ENCODE measurements at places on chromosomes 11 and 22.

DNA sequence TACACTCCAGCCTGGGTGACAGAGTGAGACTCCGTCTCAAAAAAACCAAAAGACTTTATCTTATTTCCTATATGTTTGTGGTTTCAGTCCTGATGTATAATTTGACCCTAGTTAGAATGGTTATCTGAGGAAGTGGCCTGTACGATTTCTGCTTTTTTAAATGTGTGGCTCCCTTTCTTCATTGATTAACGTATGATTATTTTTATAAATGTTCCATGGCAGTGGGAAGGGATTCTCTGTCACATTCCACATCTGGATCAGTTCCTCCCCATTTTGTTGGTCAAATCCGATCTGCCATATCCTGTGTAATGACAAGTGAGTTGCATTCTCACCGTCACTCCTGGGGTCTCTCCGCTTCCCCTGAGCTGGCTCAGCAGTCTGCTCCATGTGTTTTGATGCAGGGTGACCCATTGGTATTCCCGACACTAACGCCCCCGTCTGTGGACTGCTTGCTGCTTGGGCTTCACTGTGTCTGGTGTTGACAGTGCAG is 20.3 kb downstream of the NEAT1 start:
- peak; percentile 39 for DNase-seq

DNA sequence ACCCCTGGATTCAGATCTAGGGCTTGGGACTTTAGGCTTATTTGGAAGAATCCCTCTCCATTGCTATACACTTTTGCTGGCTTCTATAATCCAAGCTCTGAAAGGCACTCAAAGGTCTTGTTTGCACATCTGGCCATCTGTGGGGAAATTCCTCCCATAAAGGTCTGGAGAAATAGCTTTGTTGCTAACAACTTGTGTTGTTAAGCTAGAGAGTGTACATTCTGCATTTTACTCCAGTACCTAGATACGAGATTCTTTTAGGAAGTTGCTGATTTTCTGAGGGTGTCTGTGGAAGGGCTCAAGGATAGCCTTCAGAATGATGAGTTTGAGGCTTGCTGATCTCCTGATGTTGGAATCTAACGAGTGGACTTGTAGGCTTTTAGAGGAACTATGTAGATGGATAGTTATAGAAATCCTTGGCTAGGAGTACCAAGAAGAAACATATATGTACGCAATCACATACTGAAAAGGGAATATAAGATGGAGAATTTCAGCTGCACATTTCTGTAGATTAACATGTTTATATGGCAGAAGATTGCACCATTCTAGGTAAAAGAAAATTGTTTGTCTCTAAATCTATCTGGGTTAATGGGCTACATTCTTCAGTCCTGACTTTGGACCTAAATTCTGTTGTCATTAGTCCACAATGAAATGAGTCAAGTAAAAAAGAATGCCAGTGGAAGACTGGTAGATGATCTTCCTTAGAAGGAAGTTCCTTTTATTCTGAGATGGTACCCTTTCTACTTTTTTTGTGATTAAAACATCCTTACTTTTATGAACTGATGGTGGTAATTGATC is 51.0 kb downstream of the UBASH3B start:
- peak; percentile 47 for DNase-seq

DNA sequence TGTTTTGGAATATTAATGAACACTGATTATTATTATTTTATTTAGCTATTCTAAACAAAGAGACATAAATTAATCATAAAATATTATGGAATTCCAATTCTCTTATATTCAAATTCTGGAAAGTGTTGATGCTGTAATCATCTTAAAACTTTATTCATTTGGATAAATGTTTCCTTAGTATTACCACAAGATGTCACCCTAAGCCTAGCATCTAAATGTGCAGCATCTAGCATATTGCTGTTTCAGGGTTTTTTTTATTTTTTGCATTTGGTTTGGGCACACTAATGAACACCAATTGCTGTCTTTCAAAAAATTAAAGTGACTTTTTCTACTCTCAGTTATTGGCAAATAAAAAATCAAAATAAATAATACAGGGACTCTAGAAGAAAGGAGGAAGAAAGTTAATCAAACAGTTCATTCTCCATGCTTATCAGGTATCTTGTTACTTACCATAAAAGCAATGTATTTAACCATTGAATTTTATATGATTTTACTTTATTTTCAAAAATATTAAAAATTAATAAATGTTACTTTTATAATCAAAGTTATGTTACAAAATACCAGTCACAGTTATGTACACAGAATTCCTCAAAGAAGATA is 31.8 kb downstream of the DLG2 start:
- DNase-seq: peak; percentile 53

GRCh38 chr11:19244621-19245020 is 3.9 kb upstream of the E2F8 start:
- peak; percentile 97 for DNase-seq

- no peak for DNase-seq
These were observed 89.5 kb upstream of the B3GAT1 start for GRCh38 chr11:134501406-134502152.

GRCh38 chr11:69985641-69986439 is 92.3 kb upstream of the ANO1 start:
- DNase-seq: no peak

GRCh38 chr11:119650251-119650650 is 78.7 kb downstream of the NECTIN1 start:
- peak; percentile 63 for DNase-seq

GRCh38 chr11:70026726-70027125 is 51.4 kb upstream of the ANO1 start:
- DNase-seq: no peak

DNA sequence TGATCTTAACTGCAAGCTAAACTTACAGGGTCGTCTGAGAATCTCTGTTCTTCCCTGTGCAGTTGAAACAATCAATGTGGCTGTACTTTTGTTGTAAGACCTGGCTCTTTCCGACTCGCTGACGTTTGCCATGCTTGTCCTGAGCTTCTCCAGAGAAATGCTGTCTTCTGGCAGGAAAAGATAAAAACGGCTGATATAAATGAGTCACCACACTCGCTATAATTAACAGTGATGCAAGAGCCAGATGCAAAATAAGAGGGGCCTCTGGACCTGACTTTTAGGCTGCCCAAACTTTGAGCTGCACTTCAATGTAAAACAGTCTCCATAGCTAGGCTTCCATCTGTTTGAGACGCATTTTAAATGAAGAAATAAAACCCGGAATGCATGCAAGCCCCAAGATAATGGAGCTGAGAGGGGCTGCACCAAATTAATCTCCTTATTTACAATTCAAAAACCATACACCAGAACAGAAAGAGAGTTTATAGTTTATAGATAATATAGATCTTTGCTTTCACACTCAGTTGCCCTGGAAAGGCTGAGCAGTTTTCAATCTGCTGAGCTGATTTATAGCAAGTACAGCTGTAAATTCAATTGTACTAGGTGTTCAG is 48.5 kb downstream of the WT1 start:
- DNase-seq: no peak

- no peak for DNase-seq
These were observed 564.3 kb downstream of the MN1 start for GRCh38 chr22:27237080-27237741.

DNA sequence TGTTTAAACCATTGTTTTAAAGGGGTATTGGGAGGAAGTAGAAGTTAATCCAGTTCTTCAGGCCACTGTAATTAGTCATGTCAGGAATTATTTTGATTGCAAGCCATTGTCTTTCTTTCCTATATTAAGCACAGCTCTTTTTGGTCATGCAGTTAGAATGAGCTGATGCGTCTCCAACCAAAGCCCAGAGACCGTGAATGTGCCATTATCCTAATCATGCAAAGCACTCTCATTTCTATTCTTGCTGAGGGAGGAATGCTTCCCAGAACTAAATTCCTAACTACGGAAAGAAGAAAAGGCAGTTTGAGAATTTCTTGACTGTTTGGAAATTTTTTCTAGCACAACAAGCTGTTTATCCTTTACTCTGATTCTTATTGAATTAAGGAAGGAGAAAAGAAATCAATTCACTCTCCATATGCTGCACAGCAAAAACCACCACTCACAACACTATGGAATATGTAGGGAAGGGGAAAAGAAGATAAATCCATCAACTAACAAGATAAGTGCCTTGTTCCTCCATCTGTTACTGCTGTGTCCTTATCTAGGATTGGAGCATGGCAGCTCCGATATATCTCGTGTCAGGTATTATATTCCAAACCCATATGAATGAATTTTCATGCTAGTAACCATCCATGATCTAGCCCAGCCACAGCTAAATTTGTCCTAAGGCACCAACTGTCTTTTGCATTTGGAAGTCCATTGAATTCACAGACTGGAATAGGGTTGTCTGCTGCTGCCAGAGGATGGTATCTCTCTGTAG is 70.8 kb downstream of the NTM start:
- no peak for DNase-seq

Data from epithelial cell of esophagus (primary cell).